ENCODE measurements at places on chromosomes 5 and 9.
A peak's percentile ranks its signal among the peaks of the same experiment; 100 is the strongest.

- peak; percentile 45 for DNase-seq
Measured at GRCh38 chr9:136051453-136051836, 43.6 kb downstream of the NACC2 start.

GRCh38 chr9:93182572-93182971 lies 1.4 kb upstream of the WNK2 start:
- no peak for DNase-seq

- no peak for DNase-seq
Measured at GRCh38 chr9:92945796-92946195, 1.5 kb upstream of the FGD3 start.

DNA sequence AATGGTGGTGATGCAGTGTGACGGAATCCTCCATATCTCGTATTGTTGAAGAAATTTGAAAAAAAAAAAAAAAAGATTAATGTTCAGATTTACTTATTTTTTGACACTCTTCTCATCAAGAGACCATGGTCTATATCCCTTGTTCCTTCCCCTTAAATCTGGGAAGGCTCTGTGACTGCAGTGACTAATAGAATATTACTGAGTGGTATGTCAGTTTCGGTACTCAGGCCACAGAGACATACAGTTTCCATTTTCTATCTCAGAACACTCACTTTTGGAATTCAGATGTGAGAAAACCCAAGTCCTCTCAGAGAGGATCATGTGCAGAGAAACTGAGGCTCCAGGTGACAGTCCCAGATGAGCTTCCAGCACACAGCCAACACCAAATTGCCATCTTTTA lies 1193.5 kb downstream of the DTWD2 start:
- no peak for DNase-seq

DNA sequence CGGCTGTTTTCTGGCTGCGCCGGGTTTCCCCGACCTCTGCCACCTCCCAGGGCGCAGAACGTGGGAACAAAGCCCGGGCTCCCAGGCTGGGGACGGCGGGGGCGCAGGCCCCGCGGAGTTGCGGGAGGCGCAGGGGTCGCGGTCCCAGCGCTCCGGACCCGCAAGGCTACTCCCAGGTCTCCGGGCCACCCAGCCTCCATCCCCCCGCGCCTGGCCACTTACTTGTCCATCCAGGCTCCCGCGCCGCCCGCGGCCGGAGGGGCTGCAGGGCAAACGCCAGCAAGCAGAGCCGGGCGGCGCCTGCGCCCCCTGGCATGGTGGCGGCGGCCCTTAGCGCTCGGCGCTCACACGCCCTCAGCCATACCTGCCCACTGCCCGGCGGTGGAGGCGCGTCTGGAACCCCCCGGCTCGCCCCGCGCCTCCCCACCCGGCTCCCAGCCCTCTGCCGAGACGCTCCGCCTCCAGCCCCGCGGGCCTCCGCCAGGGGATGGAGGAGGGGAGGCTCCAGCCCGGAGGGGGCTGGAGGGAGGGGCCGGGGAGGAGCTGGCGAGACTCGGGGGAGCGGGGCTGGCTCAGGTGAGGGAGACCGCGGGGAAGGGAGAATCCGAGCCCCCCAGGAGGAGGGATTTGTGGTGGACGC lies at the start of gene ADAM19:
Gene ADAM19, minus strand, starts transcription at position 395 of the 640 bp plus-strand sequence. Its CDS starts 79 bp downstream, at position 316.
- DNase-seq: peak; percentile 90

DNA sequence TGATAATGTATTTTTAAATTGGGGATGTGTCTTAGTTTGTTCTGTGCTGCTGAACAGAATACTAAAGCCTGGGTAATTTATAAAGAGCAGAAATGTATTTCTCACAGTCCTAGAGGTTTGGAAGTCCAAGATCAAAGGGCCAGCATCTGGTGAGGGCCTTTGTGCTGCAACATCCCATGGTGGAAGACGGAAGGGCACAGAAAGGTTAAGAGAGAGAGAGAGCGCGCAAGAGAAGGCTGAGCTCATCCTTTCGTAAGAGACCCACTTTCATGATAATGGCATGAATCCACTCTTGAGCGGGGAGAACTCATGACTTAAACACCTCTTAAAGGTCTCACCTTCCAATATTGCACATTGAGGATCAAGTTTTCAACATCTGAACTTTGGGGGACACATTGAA lies 79.1 kb upstream of the GOLM1 start:
- DNase-seq: no peak

GRCh38 chr5:80143491-80143890 lies 108.3 kb downstream of the THBS4 start:
- DNase-seq: no peak

DNA sequence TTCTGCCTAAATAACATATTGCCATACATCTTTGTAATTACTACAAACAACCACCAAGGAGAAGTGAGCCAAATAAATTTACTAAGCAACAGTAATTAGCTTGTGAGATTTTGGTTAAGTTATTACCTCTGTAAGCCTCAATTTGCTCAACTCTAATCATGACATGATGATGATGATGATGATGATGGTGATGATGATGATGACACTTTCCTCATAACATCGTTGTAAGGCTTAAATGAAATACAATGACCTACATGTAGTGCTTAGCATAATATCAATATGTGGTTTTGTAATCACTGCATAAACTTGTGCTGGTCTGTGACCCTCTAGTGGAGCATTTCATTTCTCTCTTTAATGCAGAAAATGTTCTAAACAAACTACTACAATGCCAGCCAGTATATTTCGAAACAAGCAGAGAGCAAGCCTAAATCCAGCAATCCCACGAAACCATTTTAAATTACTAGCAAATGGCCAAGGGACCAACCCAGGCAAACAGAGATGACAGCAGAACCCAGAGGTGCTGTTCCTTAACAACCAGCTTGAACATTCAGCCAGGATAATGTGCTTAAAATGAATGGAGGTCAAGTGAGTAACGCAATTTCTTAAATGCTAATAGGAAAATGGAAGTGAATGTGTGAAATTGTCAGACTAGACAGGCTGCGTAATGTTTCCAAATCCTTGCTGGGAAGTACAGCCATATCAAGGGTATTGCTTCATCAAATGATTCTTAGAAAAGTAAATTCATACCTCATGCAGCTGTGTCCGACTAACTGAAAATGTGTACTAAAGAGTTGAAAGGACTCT lies 281.9 kb upstream of the PUM3 start:
- DNase-seq: no peak

- DNase-seq: no peak
Measured at GRCh38 chr5:54835647-54836046, 149.7 kb downstream of the ESM1 start.

- DNase-seq: no peak
Measured at GRCh38 chr5:62017092-62017491, 288.9 kb upstream of the KIF2A start.

GRCh38 chr9:72588336-72588735 lies 66.9 kb downstream of the TMC1 start:
- DNase-seq: no peak

DNA sequence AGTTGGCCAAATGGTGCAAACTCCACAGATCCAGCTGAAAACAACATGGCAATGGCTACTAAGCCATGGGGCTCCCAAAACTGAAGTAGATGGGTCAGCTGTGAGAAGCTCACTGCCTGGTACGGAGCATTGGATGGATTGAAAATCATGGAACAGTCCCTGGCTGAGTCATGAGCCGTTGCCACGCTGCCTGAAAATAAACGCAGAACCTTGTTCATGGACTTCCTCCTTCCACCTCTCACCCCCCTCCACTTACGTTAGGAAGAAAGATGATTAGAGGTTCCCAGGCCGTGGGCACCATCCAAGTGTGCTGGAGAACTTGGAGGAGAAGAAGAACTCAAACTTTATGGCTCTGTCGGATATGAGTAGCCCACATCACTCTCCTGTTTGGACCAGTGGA lies 6.8 kb upstream of the DIPK1B start:
- DNase-seq: no peak

DNA sequence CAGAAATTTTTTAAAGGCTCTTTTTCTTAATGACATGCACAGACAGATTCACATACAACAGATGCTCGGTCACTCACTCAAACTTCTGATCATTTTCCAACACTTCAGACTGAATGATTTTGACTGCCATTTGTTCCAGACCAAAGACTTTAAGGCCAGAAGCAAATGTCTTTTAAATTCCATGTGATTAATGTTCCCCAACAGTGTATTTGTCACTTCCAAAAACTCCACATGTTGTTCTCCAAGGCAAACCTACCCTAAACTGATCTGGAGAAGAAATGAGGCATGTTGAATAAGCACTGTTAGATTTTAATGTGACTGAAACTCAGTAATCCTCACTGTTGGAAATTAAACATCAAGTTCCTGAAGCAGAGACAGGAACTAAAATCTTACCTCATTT lies 366.7 kb downstream of the GABRG2 start:
- no peak for DNase-seq

All from SJSA1 (cell line).